Thymus (tissue), 14 donors: ENCODE measurements at places on chromosomes 12 and 14.

GRCh38 chr12:124098101-124098757 lies 125.2 kb downstream of the ZNF664 start:
- no peaks in the 10 kb centered on the region for H3K36me3 ChIP-seq
- no peak overlapping the region for H3K4me3 ChIP-seq
- no peaks in the 10 kb centered on the region for H3K4me1 ChIP-seq

DNA sequence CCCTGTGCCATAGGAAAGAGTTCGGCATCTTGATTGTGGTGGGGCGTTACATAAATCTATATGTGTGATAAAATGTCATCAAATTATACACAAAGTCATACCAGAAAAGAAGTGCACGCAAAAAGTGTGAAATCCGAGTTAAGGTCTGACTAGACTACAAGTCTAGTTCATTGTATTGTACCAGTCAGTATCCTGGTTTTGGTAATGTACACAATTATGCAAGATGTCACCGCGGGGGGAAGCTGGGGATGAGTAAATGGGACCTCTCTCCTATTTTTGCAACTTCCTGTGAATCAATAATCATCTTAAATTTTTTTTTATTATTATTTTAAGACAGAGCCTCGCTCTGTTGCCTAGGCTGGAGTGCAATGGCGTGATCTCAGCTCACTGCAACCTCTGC lies 43.2 kb upstream of the BCL11B start:
- H3K36me3 ChIP-seq, result no peaks in the 10 kb centered on the region
- no peaks in the 10 kb centered on the region for H3K4me1 ChIP-seq
- peaks cover 7% of the 10 kb centered on the region for H3K27me3 ChIP-seq
- no peak overlapping the region for H3K27ac ChIP-seq
- no peak overlapping the region for H3K4me3 ChIP-seq
- DNase-seq, result no peak

- no peak overlapping the region for H3K27ac ChIP-seq
- H3K36me3 ChIP-seq, result peaks cover 12% of the 10 kb centered on the region
- no peak overlapping the region for H3K4me3 ChIP-seq
- no peak for DNase-seq
- H3K27me3 ChIP-seq, result no peaks in the 10 kb centered on the region
Measured at GRCh38 chr12:96225044-96225855, 31.1 kb downstream of the ELK3 start.

- no peaks in the 10 kb centered on the region for H3K4me1 ChIP-seq
- H3K27ac ChIP-seq, result no peak overlapping the region
- no peak overlapping the region for H3K4me3 ChIP-seq
Measured at GRCh38 chr12:121391619-121392324, 8.1 kb upstream of the RNF34 start.

GRCh38 chr14:70663707-70664179 lies 22.0 kb downstream of the TTC9 start:
- H3K4me1 ChIP-seq, result peaks cover 41% of the 10 kb centered on the region
- no peak overlapping the region for H3K4me3 ChIP-seq
- no peaks in the 10 kb centered on the region for H3K36me3 ChIP-seq
- H3K27me3 ChIP-seq, result no peaks in the 10 kb centered on the region
